ENCODE measurements at places on chromosomes 16 and 17.

GRCh38 chr16:5557966-5558365 lies 460.4 kb upstream of the EEF2KMT start:
- no peak for DNase-seq

DNA sequence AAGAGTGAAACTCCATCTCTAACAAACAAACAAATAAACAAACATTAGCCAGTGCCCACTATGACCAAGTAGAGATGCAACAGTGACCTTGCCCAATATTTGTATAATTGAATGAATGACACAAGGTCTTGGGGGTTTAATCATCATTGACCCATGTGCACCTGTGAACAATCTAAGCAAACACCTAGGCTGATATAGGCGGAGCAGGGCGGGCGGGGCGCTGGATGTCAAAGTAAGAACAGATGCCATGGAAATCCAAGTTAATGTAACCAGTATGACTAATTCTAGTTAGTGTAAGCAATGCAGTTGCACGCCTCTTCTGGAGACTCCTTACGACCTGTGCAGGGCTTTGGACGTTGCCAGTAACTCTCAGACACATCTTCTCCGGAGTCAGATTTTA lies 17.6 kb downstream of the RCVRN start:
- no peak for DNase-seq

GRCh38 chr17:21263376-21263775 lies 10.2 kb upstream of the NATD1 start:
- DNase-seq: no peak

- no peak for DNase-seq
Measured at GRCh38 chr17:67511012-67511411, 133.9 kb downstream of the PITPNC1 start.

GRCh38 chr17:75260641-75261335 lies 618 bp downstream of the GGA3 start:
- peak; percentile 48 for DNase-seq

- no peak for DNase-seq
Measured at GRCh38 chr17:79739148-79740062, 8.7 kb downstream of the ENPP7 start.

- no peak for DNase-seq
Measured at GRCh38 chr17:27985306-27985705, 57.2 kb upstream of the NLK start.

DNA sequence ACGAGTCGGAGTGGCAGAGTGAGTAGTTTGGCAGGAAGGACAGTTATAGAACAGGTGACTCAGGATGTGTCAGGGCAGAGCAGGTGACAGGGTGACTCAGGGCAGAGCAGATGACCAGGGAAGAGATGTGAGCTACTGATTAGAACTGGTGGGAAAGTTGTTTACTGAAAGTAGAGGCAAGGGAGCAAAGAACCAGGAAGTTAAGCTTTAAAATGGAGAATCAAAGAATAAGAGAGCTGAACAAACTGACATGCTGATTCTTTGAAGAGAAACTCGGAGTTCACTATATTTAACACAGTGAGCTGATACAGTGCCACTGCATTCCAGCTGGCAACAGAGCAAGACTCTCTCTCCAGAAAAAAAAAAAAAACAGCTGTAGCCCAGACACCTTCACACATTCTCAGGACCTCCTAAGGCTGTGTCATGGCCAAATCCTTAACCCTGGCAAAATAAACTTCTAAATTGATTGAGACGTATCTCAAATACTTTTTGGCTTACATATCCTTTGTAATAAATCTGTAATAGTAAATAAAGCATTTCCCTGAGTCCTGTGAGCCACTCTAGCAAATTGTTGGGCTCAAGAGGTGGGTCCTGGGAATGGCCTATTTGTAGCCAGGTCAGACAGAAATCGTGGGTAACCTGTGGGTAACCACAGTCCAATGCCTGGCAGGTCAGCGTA lies 12.3 kb upstream of the UBE2I start:
- no peak for DNase-seq

DNA sequence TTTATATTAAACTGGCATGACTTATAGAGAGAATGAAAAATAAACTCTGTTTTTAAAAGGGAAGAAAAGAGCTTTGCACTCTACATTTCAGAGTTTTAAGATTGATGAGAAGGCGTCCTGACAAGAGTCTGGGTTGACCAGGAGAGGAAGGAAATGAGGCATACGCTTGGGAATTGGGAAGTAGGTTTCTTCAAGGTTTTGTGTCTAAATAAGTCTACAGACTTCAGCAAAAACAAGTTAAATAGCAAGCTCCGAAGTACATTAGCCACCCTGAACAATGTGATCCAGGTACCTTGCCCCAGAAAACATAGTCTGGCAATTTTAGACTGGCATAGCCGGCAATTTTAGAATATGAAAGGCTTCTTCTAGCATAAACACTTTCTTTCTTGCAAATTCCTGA lies 28.5 kb upstream of the CCDC182 start:
- DNase-seq: no peak

DNA sequence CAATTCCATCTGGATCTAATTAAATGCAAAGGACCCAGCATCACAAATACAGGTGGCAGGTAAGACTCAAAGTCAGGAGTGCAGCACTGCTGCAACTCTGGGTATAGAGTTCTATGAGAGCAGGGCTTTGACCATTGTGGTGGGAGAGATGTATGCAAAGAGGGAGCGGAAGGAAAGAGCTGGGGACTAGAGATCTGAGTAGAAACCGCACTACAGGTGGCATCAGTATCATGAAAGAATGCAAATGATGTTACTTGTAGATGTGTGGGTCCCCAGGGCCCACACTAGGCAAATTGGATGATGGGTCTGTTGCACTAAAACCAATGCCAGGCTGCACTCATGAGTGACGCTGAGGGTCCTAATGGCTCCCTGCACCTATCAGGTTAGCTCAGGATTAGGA lies 287.1 kb upstream of the ASIC2 start:
- no peak for DNase-seq

DNA sequence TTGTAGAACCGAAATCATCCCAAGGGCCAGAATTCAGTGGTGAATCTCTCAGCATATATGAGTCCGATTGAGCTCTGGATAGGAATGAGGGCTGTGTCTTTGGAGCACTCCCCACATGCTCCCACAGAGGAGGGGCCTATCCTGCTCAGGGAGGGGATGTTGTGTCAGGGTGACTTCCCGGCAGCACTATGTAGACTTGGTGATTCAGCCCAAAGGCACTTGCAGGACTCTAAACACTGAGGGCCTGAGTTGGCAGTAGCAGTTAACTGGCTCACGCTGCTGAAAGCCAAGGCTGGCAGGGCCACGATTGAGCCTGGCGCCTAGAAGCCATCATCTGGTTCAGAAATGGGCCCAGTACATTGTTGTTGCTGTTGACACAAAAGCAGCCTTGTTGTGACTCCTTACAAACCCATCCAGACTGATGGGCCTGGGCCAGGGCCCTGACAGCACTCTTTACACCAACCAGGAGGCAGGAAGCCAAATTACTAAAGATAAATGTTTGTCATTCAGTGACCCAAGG lies 31.9 kb downstream of the NMT1 start:
- no peak for DNase-seq

DNA sequence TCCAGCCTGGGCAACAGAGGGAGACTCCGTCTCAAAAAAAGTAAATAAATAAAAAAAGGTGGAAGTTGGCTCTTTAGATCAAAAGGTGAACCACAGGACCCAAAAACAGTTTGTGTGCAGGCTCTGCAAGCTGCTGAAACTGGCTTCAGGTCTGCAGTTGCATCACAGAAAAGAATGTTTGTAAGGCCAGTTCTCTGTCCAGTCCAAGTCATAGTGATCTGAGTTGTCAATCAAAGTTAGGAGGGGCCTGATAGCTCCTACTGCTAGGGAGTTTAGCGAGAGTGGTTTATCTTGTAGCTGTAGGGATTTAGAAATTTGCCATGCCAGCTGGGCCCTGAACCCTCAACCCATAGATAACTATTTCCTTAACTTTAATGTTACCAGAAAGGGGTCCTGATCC lies 101.2 kb upstream of the CACNG5 start:
- DNase-seq: no peak

DNA sequence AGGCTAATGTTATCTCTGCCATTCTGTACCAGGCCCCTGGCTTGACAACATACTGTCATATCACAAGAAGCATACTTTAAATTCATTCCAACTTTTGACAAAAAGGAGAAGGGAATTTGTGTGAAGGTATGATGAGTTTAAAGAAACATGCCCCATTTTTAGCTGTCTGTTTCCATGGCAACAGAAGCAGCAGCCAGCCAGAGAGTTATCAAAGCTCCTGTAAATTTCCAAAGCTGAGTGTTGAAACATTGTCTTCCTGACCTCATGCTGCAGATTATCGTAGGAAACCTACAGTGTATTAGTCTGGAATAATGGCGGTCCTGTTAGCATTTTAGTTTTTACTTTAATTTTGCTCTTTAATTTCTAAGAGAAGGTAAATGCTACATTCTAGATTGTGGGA lies 124.9 kb downstream of the MRTFB start:
- DNase-seq: no peak

DNA sequence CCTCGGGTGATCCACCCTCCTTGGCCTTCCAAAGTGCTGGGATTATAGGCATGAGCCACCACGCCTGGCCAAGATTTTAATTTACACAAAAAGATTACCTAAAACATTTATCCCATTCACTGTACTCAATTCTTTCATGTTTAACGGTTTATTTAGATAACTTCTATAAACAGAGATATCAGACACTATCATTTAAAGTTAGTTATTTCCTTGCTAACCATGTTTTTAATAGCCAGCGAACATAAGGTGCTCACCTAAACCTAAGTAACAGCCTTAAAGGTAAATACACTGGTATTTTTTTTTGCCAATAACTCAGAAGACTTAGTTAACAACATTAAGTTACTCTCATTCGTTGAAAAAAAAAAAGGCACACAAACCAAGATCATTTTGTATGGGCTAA lies 82.0 kb upstream of the C17orf78 start:
- DNase-seq: no peak

DNA sequence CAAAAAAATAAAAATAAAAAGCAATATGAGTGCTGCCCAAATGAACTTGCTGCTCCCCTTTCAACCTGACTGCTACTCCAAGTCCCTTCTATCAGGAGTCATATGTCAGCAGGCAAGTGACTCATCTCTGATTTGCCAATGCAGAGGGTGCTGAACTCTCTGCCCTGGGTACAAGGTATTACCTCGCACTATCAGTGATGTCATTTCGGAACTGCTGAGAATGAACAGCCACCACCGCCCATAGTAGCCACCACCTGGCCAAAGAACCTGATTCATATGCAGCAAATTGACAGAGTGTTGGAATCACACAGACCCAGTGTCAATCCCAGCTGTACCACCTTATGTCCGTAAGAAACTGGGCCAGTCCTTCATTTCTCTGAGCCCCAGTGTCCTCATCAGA lies 31.2 kb downstream of the LYRM9 start:
- no peak for DNase-seq

GRCh38 chr17:50139950-50140885 lies 10.3 kb upstream of the SAMD14 start:
- DNase-seq: peak; percentile 77

DNA sequence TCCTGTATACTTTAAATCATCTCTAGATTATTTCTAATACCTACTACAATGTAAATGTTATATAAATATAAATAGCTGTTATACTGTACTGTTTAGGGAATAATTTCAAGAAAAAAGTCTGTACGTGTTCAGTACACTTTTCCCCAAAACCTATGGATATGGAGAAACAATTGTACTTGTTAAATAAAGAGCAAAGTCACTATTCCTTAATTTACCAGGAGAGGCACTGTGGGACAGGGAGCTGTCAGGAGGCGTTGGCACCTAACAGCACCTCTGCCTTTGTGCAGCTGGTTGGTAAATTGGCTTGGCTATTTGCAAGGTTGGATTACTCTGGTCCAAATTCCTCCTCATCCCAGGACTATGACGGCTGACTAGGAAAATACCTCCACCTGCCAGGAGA lies 28.0 kb downstream of the CRHR1 start:
- DNase-seq: no peak

DNA sequence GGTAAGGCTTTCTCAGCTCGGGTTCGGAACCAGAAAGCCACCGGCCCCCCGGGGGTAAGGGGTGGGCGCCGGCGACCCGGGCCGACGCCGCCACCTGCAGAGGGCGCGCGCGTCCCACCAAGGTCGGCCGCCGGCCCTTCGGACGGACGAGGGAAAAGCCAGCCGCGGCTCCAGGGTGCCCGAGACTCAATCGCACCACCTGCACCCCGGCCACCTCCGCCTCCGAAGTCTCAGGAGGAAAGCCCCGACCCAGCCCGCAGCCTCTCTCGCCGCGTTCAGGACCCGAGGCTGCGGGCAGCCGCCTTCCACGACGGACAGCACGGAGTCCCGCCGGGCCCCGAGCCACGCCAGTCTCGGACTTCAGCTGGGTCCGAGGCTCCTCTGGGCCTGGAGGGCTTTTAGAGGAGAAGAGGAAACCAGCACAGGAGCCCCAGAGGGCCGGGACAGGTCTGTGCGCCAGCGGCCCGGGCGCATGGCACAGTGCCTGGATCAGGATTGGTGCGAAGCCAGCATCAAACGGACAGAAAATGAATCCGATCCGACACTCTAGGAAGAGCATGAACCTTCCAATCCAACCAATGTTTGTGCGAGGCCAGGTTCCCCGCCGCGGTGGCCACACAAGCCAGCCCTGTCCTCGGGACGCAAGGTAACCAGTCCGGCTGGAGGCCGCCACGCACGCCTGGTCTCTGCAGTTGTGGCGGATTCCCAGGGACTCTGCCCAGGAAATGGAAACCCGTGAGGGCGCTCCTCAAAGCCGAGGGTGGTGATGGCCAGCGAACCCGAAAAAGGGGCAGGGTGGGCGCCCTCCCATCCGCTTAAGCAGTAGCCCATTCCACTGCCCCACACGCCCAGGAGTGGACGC lies 6.7 kb downstream of the CBX8 start:
- DNase-seq: peak; percentile 41

- DNase-seq: no peak
Measured at GRCh38 chr17:13194887-13195286, 177.1 kb upstream of the ELAC2 start.

DNA sequence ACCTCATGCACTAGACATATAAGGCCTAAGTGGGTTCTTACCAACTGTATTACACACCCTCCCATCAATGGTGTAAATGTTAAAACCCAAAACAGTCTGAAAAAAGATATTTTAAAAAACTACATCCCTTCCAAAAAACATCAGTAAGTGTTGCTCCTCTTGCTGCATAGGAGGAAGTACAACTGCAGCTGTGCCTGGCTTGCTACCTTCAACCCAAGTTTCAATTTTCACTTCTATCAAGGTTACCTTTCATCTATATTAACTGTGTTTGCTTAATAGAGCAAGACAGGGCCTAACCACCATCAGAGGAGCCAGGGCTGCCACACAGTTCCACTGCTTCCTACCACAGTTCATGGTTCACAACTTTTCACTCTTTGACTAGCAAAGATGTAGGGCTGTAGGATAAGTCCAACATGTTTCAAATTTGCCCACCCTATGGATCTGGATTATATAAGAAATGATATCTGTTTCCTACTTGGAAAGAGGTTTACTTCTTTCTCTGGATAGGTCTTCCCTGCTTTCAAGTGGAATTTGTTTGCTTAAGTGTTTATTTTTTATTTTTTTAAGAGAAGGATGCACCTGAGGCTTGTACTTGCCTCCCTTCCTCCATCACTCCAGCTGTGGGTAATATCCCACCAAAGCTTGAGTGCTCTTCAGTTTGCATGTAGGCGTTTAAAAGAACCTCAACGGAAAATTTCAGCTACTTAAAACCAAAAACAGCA lies 56.7 kb downstream of the GRB7 start:
- DNase-seq: no peak

- no peak for DNase-seq
Measured at GRCh38 chr17:57234061-57234738, 22.1 kb upstream of the MSI2 start.
